ENCODE measurements at places on chromosomes 12 and 14. TPM values are rescaled to one million over a fixed set of nuclear protein-coding genes. Genes with fewer than 3 reads are reported as not detected.

Gene SARNP
- total RNA-seq = 127 TPM

DNA sequence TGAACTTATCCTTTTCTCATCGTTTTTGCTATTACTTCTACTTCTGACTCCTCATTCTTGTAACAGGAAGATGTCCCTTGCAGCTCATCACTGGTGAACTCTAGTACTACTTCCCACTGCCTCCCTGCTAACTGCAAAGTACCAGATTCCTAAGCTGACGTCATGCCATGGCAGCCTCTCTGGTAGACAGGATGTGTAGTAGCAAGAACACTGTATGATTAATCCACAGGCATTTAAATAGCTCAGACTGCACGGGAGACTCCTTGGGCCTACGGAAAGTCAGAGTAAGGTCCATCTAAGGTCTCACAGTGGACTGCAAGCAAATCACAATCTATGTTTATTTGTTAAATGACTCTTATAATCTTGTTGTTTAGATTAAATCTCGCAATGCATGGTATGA lies 43.5 kb downstream of the DNAI7 start:
- DNase-seq = no peak

DNA sequence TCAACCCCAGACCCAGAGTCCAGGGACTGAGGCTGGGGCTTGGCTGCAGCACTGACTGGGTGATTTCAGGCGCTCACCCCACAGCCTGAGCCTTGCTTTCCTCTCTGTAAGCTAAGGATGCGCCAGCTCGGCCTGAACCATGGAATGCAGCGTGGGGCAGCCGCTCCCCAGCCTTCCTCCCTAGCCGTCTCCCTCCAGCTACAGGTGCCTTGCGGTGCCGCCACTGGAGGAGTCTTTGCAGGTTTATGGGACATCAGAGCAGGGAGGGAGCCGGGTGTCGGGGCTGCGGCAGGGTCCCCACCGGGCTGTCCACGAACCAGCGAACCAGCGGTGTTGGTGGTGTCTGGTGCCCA lies 19.4 kb downstream of the PPP2R5C start:
- no peak for DNase-seq

GRCh38 chr12:3644104-3644503 lies 108.8 kb downstream of the CRACR2A start:
- DNase-seq = no peak

- no peak for DNase-seq
Observed at GRCh38 chr12:53781228-53781801, 29.5 kb upstream of the CISTR start.

- DNase-seq = no peak
Observed at GRCh38 chr12:90299666-90300065, 591.0 kb upstream of the ATP2B1 start.

Gene DNAAF2
- total RNA-seq = 6.6 TPM

- DNase-seq = no peak
Observed at GRCh38 chr14:105156414-105157375, 11.9 kb downstream of the JAG2 start.

DNA sequence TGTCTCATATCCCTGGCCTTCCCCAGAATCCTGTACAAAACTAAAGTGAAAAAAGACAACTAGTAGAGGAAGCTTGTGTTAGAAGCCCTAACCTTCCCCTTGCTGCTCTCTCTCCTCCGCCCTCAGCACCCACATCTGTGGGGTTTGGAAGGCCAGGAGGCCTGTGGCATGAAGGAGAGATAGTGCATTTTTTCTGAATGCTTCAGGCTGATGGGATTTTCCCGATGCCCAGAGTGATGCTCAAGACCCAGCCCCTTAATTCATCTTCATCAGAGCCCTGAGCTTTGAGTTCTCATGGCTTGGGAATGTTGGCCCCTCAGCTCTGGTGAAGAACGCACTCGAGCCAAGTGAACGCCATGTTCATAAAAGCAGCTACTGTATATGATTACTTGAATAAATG lies 5.9 kb downstream of the FGF6 start:
- no peak for DNase-seq

DNA sequence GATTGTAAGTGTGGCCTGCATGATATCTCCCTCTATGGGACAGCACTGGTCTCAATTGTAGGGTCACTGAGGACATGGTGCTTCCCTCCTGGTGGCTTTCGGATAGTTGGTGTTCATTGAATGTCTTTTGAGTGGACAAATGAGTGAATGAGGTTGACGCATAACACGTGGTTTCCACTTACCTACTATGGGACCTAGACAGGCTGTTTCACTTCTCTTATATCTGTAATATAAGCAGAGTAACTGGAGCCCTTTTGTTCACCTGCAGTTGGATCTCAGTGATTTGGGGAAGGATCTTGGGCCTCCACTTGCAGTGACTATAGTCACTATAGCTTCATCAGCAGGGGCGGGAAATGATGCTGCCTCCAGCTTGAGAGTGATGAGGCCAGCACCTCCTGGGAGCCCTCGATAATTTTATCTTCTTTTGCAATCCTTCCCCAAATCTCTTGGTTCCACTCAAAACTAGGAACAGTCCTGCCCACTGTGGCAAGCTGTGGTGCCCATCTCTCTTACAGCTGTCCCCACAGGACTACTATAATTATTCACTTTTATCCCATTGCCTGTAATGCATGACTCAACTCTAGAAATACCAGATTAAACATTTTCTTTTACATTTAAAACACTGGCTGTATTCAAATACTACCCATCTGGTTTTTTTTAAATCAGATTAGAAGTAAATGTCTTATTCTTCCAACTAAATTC lies 242.9 kb downstream of the CHST11 start:
- DNase-seq = peak; percentile 60

DNA sequence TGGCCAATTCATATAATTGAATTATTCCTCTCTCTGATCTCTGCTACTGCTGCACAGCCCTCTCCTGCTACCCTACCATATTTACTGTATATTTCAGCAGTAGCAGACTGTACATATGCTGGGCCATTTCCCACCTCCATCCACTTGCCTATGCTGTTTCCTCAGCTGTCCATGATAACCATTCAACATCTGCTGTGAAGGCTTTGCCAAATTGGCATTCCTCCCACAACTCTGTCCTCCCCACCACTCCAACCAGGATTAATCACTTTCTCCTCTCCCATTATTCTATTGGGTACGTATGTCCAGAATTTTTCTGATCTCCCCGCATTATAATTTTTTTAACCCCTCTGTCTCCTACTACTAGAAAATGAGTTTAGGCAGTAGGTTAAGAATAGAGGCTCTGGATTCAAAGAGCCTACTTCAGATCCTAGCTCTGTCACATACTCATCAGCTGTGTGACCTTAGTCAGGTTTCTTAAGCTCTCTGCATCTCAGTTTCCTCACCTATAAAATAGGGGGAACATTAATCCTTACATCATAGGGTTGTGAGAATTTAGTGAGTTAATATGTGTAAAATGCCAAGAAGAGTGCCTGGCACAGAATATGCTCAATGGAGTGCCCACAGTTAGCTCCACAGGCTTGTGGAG lies 123.3 kb downstream of the KICS2 start:
- no peak for DNase-seq

DNA sequence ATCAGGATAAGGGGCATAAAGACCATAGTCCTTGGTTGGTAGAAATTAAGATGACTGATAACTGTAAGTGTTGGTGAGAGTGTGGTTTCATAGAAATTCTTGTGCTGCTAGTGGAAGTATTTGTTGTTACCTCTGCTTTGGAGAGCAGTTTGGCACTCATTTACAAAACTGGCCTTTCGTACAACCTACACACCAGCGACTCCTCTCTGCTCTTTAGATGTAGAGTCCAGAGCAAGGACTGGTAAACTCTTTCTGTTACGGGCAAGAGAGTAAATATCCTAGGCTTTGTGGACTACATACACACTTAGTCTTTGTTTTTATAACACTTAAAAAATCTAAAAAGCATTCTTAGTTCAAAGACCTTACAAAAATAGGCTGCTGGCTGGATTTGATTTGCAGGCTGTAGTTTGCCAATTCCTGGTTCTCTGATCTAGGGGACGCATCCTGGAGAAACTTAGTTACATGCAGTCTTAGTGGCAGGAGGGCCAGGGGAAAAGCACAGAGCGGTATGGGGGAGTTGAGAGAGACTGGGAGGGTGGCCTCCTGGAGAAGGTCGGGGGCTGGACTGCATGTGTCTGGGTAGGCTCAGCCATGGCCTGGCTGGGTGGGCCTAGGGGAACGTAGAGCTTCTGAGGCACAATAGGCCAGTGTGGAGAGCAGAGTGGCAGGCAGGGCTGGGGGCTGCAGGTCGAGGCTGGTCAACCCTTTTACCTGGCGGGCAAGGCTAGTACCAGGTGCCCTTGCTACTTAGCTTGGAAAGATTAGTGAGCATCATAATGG lies 55.3 kb upstream of the AMN start:
- no peak for DNase-seq

DNA sequence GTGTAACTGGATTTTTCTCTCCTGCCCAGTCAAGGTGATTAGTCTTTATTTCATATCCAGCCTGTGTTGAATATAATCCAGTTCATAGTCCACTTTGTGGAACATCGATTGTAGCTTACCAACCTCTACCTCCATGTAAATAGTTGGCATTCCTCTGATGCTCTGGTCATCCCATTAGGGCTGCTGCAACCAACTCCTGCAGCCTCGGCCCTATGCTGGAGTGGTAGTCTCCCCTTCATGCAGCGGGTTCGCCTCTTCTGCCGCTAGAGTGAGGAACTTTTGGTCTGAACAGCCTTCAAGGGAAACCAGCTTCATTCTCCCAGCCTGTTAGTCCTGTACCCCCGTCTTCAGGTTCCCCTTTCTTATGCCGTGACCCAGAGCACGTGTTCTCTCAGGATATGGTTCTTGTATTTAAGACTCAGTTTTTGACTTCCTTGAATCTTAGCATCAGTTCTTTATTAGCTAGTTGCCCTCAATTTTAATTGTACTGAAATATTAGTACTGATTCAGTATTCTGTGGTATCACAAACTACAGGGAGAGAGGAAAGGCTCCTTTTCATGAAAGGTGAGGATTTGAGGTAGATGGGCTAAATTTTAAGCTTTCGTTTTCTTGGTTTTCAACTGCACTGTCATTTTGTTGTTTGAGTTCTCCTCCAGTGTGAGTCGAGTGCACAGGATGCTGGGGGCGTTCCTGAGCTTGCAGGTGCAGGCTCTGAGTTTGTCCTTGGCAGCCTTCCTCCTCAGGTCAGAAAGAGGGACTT lies 33.2 kb downstream of the ZNF664 start:
- DNase-seq = peak; percentile 34

DNA sequence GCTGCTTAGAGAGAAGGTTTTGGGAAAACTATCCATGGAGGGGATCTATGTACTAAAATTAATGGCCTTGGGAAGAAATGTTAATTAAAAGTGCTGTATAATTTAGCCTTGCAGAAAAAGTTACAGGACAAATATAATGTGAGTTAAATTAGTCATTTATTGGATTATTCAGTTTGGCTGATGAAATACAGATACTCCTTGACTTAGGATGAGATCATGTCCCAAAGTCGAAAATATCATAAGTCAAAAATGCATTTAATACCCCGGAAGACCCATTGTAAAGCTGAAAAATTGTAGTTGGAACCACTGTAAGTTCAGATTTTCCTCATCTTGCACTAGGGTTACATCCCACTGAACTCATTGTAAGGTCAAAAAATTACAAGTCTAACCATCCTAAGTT lies 9.7 kb downstream of the RTRAF start:
- DNase-seq = no peak

DNA sequence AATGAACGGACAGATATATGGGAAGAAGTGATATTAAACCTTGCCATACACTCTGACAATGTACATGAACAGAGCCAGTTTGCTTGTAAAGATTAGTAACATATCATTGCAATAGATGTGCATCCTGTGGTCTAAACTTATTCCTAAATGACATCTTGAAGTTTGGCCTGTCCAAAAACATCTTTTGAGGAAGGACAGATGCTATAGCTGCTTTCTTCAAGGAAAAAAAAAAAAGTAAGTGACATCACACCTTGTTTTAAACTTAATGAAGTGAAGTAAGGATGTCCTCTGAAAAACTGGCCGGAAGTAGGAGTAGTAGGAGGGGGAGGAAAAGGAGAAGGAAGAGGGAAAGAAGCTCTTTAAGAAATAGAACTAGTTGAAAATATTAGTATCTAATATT lies 132.8 kb downstream of the RAD51B start:
- DNase-seq = no peak

Gene CCER1
- not detected for total RNA-seq

Gene PMEL
- total RNA-seq = 1.9 TPM

Gene B4GALNT3
- total RNA-seq = 1.3 TPM

DNA sequence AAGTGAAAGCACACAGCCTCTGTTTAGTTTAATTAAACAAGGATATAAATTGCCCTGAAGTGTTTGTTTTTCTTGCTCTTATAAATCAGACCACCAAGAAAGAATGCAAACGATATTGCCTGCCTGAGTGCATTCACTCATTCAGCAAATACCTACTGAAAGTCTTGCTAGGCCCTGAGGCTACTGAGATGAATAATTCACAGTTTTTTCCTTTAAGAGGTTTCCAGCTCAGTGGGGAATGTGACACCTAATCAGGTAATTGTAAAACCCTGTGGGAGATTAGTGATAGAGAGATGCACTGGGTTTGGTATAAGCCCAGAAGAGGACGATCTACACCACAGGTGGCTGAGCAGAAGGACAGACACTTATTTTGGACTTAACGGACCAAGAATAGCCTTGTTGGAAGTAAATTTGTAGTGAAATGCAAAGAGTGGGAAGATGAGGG lies 151.4 kb downstream of the SLC35F4 start:
- no peak for DNase-seq

DNA sequence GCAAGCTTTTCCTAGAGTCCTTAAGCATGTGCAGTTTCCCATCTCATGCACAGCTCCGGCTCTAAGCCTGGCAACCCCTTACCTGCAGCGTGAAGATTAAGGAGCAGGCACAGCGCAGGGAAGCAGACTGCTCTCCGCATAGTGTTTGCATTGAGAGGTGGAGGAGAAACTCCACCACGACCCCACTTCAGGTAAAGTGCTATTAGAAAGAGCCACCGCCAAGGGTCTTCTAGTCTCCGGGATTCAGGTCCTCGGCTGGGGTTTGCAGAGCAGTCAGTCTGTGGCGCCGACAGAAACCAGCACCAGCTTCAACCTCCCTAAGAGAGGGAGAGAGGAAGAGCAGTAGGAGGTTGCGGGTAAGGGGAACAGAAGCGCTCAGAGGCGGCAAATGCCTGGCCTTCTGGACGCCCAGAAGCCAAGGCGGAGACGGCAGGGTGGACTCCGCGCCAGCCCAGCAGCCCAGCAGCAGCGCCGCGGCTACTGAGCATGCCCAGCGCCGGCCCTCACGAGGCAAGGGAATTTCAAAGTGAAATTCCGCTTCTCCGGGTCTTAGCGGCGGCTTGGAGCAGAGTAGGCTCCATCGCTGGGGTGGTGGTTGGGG lies at the start of gene PTPRR:
TSS of gene PTPRR (minus strand) at position 488 of the 601 bp plus-strand sequence. CDS start at position 140, 348 bp downstream.
- no peak for DNase-seq

DNA sequence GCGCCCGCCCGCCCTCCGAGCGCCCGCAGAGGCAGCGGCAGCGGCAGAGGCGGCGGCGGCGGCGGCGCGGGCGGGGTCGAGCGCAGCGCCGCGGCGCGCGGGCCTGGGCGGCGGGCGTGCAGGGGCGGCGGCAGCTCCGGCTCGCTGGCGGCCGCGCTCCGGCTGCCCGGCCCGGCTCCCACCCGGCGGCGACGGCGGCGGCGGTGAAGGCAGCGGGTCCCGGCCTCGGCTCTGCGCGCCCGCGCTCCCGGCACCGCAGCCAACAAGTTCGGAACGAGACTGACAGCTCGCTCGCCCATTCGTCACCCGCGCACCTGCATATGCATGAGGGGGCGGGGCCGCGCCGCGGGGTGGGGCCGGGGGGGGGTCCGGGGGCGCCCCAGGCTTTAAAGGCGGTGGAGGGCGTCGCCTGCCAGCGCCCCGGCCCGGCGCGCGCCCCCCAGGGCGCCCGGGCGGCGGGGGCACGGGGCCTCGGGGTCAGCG lies at the start of gene JAG2:
TSS of gene JAG2 (minus strand) at position 281 of the 483 bp plus-strand sequence. CDS start 356 bp downstream, outside the sequence.
- peak; percentile 47 for DNase-seq

Gene ALG10B
- total RNA-seq = 14.7 TPM

Data from activated T-cell treated with anti-CD3 and anti-CD28 coated beads, Interleukin-2, amount 50 U/mL, for 72 hours (primary cell).